ENCODE measurements at places on chromosomes 11 and 22. TPM values are rescaled to one million over a fixed set of nuclear protein-coding genes. Genes with fewer than 3 reads are reported as not detected.

- DNase-seq = no peak
- H3K4me3 ChIP-seq = no peak overlapping the region
- peaks cover 28% of the 10 kb centered on the region for H3K4me1 ChIP-seq
- peaks cover under 1% of the 10 kb centered on the region for H3K27me3 ChIP-seq
- H3K36me3 ChIP-seq = peaks cover 25% of the 10 kb centered on the region
These were observed 2.1 kb upstream of the PHLDB1 start for GRCh38 chr11:118605116-118605867.

DNA sequence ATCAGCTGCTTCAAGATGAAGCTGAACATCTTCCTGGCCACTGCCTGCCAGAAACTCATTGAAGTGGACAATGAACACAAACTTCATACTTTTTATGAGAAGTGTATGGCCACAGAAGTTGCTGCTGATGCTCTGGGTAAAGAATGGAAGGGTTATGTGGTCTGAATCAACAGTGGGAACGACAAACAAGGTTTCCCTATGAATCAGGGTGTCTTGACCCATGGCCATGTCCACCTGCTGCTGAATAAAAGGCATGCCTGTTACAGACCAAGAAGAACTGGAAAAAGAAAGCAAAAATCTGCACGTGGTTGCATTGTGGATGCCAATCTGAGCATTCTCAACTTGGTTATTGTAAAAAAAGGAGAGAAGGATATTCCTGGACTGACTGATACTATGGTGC lies 22.2 kb upstream of the BIRC3 start:
- no peaks in the 10 kb centered on the region for H3K27me3 ChIP-seq
- H3K4me1 ChIP-seq = peaks cover 6% of the 10 kb centered on the region
- no peak overlapping the region for H3K27ac ChIP-seq
- H3K4me3 ChIP-seq = no peak overlapping the region
- DNase-seq = no peak
- H3K36me3 ChIP-seq = no peaks in the 10 kb centered on the region

DNA sequence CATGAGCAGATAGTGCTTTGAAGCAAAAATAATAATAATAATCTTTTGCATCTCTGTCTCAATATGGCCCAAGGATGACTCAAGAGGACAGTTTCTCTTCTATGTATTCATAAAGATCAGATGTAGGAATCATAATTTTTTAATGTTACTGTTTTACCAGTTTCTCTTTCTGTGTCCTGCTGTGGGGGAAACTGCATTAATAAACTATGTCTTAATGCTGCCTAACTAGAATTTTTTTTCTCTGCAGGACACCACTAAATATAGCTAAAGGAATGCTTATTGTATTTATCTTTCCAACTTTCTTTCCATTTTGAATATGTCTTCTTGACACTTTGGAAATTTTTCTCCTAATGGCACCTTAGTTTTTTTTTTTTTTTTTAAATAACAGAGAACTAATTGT lies 6.5 kb downstream of the FJX1 start:
- H3K36me3 ChIP-seq = no peaks in the 10 kb centered on the region
- no peak overlapping the region for H3K4me3 ChIP-seq
- DNase-seq = no peak
- H3K27me3 ChIP-seq = peaks cover 18% of the 10 kb centered on the region

DNA sequence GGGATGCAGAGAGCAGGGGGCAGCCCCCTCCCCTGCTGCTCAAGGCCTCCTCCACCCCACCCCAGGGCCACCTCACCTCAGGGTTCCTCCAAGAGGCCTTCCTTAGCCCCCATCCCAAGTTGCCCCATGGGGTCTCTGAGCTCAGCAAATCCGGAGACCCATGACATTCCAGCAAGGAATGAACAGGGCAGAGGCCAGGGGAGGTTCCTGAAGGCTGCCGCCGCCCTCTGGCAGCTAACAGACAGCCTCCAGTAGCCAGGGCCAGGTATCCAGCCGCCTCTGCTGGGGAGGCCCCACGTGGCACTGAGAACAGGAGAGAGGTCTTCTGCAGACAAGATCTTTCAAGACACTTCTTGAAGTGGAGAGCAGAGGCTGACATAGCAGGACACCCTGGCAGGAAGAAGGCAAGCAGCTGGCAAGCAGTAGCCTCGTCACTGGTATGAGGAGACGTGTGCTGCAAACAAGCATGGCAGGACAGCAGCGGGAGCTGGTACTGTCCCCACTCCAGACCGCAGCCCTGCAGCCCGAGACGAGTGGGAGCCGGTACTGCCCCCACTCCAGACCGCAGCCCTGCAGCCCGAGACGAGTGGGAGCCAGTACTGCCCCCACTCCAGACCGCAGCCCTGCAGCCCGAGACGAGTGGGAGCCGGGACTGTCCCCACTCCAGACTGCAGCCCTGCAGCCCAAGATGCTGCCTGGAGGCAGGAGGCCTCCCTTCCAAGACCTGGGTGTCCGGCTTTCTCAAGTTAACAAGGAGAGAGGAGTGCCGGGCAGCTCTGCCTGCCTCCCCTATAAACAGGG lies 190.6 kb downstream of the IGLL1 start:
- H3K27ac ChIP-seq = no peak overlapping the region
- peaks cover 10% of the 10 kb centered on the region for H3K4me1 ChIP-seq
- no peaks in the 10 kb centered on the region for H3K36me3 ChIP-seq
- H3K4me3 ChIP-seq = no peak overlapping the region

- no peak overlapping the region for H3K27ac ChIP-seq
- no peaks in the 10 kb centered on the region for H3K36me3 ChIP-seq
- DNase-seq = no peak
- H3K4me3 ChIP-seq = no peak overlapping the region
These were observed 113.0 kb upstream of the SYT13 start for GRCh38 chr11:45399166-45399565.

- no peaks in the 10 kb centered on the region for H3K27me3 ChIP-seq
- DNase-seq = no peak
These were observed 6.1 kb upstream of the ARAP1 start for GRCh38 chr11:72758304-72758689.

DNA sequence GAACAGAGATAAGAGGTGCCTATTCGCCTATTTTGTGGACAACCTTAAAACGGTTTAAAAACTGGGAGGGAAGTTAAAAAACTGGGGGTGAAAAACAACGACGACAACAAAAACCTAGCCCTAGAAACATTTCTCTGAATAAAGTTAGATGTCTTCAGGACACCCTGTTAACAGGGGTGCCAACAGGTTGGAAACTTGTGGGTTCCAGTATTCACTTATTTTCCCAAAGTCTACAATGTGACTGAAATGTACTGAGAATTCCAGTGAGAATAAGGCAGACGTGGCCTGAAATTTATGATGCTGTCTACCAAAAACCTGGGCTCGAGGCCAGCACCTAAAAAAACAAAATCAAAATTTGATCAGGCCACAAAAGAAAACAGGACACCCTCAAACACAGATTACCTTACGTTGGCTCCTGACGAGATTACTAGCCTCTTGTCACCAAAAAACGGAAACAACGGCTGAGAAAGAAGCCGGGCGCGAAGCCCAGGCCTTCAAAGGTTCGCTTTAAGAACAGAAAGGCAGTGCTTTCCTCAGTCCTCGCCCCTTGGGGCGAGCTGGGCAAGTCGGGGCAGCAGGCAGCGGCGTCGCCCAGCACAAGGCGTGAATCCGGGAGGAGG lies 906 bp downstream of the CCDC90B start:
- H3K4me1 ChIP-seq = peaks cover 37% of the 10 kb centered on the region
- no peak for DNase-seq
- H3K27ac ChIP-seq = peak overlapping the region; percentile 99
- H3K27me3 ChIP-seq = no peaks in the 10 kb centered on the region
- H3K36me3 ChIP-seq = peaks cover 5% of the 10 kb centered on the region

MPEG1 gene
- total RNA-seq = 48.9 TPM

DNA sequence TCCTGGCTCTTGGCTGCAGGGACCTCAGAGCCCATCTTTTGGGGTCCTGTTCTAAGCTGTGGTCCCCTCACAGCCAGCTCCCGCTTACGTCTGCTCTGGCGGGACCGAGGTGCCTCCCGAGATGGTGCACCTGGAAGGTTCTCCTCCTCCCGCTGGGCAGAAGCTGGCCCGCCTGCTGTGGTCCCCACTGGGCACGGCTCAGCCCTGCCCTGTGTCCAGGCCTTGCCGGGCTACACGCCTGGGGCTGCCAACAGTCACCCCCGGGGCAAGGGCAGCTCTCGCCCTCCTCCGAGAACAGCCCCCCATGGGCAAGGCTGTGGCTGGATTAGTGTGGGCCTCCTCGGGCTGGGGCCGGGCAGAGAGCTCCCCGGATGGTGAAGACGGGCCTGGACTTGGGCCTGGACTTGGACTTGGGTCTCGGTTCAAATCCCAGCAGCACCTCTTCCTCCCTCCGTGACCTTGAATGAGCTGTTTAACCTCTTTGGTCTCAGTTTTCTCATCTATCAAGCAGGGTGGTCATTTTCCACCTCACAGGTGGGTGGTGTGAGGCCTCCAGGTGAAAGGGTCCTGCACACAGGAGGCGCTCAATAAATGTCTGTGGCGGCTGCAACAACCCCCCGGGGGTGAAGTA lies 998 bp downstream of the BAIAP2L2 start:
- peaks cover 3% of the 10 kb centered on the region for H3K4me1 ChIP-seq
- no peak overlapping the region for H3K4me3 ChIP-seq
- H3K27ac ChIP-seq = no peak overlapping the region
- DNase-seq = peak; percentile 44

- no peaks in the 10 kb centered on the region for H3K27me3 ChIP-seq
- no peaks in the 10 kb centered on the region for H3K36me3 ChIP-seq
- H3K4me1 ChIP-seq = peaks cover 39% of the 10 kb centered on the region
- no peak overlapping the region for H3K4me3 ChIP-seq
These were observed 17.8 kb upstream of the KCTD14 start for GRCh38 chr11:78040691-78041379.

KBTBD3 gene
- 10.4 TPM for total RNA-seq

GPR83 gene
- total RNA-seq = not detected

GRCh38 chr22:44316393-44317122 lies 3.8 kb upstream of the SHISAL1 start:
- H3K4me3 ChIP-seq = no peak overlapping the region
- no peaks in the 10 kb centered on the region for H3K36me3 ChIP-seq
- no peak for DNase-seq
- H3K27ac ChIP-seq = no peak overlapping the region

DNA sequence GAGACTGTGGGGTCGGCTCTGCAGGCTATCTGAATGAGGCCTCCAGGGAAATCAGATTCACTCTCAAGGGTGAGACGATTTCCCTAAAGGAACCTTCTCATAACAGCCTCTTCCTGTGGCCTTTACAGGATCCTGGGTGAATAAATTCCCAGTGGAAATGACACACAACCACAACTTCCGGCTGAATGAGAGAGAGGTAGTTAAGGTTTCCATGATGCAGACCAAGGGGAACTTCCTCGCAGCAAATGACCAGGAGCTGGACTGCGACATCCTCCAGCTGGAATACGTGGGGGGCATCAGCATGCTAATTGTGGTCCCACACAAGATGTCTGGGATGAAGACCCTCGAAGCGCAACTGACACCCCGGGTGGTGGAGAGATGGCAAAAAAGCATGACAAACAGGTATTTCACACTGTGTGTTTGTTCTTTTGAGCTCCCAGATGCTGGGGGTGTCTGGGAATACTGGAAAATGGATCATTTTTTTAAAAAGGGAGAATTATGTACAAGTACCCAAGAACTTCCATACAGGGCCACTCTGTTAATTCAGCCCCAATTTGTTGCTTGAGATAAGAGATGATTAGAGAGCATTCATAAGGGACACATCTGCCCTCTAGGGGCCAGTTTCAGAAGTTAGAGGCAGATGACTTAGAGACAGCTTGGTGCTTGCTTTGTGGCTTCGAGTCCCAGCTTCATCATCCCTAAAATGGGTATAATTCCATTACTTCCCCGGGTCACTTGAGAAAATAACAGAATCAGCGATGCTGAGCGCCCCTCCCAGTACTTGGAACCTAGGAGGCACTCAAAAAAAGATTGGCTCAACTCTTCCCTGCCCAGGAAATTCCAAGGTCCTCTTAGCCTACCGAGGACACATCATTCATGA lies 10.2 kb downstream of the SERPIND1 start:
- H3K4me3 ChIP-seq = no peak overlapping the region
- no peaks in the 10 kb centered on the region for H3K27me3 ChIP-seq
- H3K36me3 ChIP-seq = peaks cover 81% of the 10 kb centered on the region
- no peak overlapping the region for H3K27ac ChIP-seq
- no peaks in the 10 kb centered on the region for H3K4me1 ChIP-seq

DNA sequence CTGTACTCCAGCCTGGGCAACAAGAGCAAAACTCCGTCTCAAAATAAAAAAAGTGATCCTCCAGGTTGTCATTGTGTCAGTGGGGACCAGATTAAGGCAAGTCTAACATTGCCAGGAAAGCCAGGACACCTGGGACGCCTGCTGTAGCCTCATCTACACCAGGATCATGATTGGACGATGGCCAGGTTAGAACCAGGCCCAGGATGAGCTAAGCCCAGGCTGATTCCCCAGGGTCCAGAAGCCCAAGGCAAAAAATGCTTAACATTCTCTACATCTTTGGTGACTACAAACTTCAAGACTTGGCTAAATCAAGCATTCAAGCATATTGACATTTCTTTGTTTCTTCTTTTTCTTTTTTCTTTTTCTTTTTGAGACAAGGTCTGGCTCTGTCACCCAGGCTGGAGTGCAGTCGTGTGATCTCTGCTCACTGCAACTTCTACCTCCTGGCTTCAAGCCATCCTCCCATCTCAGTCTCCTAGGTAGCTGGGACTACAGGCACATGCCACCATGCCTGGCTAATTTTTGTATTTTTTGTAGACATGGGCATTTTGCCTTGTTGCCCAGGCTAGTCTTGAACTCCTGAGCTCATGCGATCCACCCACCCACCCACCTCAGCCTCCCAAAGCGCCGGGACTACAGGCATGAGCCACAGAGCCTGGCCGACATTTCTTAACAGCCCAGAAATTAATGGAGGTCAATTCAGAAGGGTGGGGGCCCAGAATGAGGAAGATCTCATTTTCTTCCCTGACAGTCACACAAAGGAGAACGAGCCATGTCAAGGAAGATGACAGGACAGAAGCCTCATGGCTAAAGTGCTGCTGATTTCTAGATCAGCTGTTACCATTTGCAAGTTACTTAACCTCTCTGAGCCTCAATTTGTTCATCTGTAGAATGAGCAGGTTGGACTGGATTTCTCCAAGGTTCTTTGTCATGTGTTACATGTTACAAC lies 12.5 kb upstream of the PTPRJ start:
- no peak overlapping the region for H3K27ac ChIP-seq
- no peaks in the 10 kb centered on the region for H3K4me1 ChIP-seq
- no peaks in the 10 kb centered on the region for H3K36me3 ChIP-seq
- H3K4me3 ChIP-seq = no peak overlapping the region
- peak; percentile 1 for DNase-seq
- H3K27me3 ChIP-seq = no peaks in the 10 kb centered on the region

GRCh38 chr11:129613071-129613470 lies 202.6 kb upstream of the TMEM45B start:
- no peaks in the 10 kb centered on the region for H3K4me1 ChIP-seq
- no peak overlapping the region for H3K27ac ChIP-seq
- DNase-seq = no peak
- H3K4me3 ChIP-seq = no peak overlapping the region
- H3K27me3 ChIP-seq = no peaks in the 10 kb centered on the region
- no peaks in the 10 kb centered on the region for H3K36me3 ChIP-seq

GRCh38 chr11:92332986-92333385 lies 108.4 kb downstream of the FAT3 start:
- H3K4me3 ChIP-seq = no peak overlapping the region
- peaks cover 4% of the 10 kb centered on the region for H3K4me1 ChIP-seq
- H3K36me3 ChIP-seq = no peaks in the 10 kb centered on the region
- DNase-seq = no peak
- no peaks in the 10 kb centered on the region for H3K27me3 ChIP-seq

MUC15 gene
- 22.6 TPM for total RNA-seq

GRCh38 chr22:26122920-26123468 lies 46.3 kb upstream of the SEZ6L start:
- no peak for DNase-seq
- no peaks in the 10 kb centered on the region for H3K27me3 ChIP-seq
- no peak overlapping the region for H3K27ac ChIP-seq

- H3K4me1 ChIP-seq = peaks cover 12% of the 10 kb centered on the region
- H3K36me3 ChIP-seq = peaks cover 100% of the 10 kb centered on the region
- no peak overlapping the region for H3K4me3 ChIP-seq
- H3K27me3 ChIP-seq = no peaks in the 10 kb centered on the region
- DNase-seq = no peak
- no peak overlapping the region for H3K27ac ChIP-seq
These were observed 17.5 kb downstream of the CSNK1E start for GRCh38 chr22:38299770-38300102.
